ENCODE measurements at places on chromosomes 7 and 10.

GRCh38 chr7:67209256-67209655 lies 212.6 kb downstream of the TYW1 start:
- no peak for DNase-seq

GRCh38 chr10:87860816-87861403 lies 2.4 kb downstream of the KLLN start:
- no peak for DNase-seq

- DNase-seq, result no peak
Observed at GRCh38 chr10:86929468-86930380, 27.7 kb downstream of the MMRN2 start.

GRCh38 chr7:97580205-97580604 lies 151.7 kb upstream of the TAC1 start:
- DNase-seq, result no peak

GRCh38 chr10:119644994-119645393 lies 6.2 kb upstream of the BAG3 start:
- no peak for DNase-seq

GRCh38 chr10:83701799-83702198 lies 437.5 kb upstream of the GHITM start:
- DNase-seq, result no peak

DNA sequence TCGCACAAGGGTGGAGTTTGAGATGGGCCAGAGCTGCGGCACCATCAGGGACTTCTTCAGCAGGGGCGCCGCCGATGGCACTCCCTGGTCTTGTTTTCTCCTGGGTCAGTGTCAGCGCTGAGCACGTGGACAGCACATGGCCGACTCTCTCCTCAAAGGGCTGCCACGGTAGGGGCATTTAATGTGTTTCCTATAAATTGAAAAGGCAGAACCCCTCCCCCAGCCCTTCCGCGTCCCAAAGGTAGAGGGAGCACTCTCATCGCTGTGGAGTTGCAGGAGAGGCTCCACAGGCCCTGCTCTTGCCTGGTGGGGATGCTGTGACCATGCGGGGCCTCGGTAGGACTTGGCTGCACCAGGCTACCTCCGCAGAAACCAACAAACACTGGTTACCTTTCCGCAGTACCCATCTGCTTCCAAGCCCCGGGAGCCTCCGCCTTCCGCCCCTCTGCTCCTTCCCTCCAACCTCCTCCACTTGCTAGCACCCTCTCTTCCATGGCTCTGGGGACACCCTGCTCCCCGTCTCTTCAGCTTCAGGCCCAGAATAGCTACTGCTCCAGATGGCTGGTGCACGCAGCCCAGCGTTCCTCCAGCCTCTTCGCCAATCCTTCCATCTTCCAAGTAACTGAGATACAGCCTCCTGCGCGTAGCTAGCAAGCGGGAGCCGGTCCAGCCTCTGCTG lies 166.3 kb upstream of the ADCY1 start:
- no peak for DNase-seq

DNA sequence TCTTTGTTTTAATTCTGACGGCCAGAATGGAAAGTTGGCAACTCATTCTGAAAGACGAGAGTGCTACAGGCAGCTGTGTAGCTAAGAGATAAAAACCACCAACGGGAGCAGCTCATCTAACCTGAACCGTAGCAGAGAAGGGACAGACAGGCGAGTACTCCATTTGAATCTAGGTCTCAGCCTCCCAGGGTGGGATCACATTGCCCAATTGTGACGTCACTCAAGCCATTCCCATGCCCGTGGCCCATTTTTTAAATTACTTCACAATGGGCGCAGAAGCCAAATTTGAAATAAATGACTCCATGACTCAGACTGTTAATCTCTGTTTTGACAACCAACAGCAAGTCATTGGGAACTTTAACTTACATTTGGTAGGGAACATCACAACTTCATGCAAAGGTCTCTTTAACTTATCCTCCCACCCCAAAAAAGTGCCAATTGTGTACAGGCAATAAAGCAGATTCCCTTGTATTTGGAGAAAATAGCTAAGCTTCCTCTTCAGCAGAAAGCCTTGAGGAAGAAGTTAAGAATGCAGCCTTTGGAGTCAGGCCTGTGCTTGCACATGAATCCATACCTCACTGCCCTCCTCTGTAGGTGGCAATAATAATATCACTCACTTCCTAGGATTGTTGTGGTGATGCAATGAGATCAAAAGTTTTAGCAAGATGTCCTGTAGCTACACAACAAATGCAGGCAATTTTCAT lies 93.2 kb upstream of the KIF5B start:
- DNase-seq, result no peak

- DNase-seq, result no peak
Observed at GRCh38 chr10:16234916-16235315, 201.9 kb upstream of the PTER start.

DNA sequence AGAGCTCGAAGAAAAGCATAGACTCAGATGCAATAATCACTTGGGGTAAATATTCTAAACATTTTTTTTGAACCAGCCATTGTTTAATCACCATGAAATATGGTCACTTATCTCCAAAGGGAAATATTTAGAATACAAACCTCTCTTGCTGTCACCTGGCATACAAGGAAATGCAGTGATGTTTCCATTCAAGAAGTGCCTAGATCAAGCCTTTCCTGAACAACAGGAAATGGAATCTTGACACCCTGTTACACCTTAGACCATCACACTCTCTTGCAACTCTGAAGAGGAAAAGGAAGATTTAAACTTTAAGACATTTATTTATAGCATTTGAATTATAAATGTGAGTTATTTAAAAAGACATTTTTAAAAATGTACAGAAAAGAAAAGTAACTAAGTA lies 263.0 kb upstream of the BMPER start:
- DNase-seq, result no peak

DNA sequence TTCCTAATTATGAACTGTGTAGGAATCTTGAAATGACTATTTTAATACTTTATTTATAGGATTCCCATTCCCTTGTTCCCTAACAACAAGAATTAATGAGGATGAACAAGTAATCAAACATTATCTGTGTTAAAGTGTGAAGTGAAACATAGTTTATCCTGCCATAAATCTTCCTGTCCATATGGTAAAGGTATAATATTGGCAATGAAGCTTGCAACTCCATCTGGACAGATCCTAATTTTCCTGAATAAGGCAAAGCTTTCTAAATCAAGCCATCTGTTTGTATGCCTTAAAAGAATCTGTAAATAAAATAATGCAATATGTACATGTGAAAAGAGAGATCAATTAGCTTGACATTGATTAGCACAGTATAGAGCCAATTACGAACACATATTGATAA lies 529.0 kb downstream of the ANKRD7 start:
- DNase-seq, result no peak

- DNase-seq, result no peak
Observed at GRCh38 chr10:100735337-100736143, 9.8 kb upstream of the PAX2 start.

GRCh38 chr7:36472141-36472729 lies 82.6 kb downstream of the ANLN start:
- DNase-seq, result no peak

DNA sequence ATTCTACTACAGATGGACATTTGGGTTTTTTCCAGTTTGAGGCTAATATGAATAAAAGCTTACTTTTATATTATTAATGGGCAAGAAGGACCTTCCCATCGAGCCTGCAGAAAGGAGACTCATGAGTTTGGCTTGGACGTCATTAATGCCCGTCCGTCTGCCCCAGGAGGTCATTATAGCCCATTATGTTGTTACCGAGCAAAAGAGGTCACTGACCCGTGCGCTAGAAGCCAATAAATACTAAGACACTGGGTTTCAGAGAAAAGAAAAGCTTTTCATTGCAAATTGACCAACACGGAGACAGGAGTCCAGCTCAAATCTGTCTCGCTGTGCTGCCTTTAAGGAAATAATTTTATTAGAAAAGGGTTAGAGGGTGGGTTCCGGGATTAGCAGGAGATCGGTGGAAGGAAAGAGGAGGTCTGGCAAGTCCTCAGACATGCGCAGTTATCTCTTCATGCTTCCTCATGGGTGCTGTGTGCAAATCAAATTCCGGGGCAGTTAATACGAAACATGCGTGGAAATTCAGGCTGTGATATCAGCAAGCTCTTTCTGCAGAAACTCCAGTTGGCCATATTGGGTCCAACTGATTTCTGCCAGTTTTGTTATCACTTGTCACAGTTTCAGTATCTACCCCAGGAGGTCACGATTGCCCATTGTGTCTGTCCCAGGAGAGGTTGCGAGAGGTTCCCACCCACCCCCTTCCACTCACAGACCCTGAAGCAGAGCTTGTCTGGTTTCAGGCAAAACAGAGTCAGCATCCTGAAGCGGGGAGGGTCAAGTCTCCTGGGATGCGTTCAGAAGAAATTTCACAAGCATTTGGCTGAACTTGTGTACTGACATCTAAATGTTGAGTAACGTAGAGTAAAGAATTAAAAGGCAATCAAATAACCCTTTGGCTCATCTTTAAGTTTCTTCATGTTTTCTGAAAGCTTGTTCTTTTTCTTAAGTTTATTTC lies 1.1 kb upstream of the GALNTL5 start:
- no peak for DNase-seq

- DNase-seq, result no peak
Observed at GRCh38 chr7:99667179-99667578, 12.6 kb downstream of the CYP3A5 start.

DNA sequence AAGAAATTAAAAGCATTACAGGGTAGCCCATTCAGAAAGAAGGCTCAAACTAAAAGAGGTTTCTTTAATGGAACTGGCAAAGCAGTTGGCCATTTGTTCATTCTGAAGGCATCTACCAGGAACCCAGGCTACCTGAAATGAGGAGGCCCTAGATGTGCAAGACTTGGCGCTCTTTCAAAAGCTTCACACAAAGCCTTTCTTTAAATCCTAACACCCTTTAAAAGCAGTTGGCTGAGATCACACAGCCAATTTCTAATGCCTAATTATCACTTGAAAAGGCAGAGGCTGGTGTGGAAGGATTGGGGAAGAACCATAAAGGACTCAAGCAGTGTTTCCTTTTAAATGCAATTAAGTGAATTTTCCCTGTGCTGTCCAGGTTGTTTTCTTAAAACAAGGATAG lies 23.2 kb downstream of the PPP1R17 start:
- no peak for DNase-seq
